Right ventricle myocardium inferior (tissue), 1 donor: ENCODE measurements at places on chromosomes 13 and 19. TPM values are rescaled to one million over a fixed set of nuclear protein-coding genes. Genes with fewer than 3 reads are reported as not detected.

Gene VAV1
- 3.1 TPM for total RNA-seq

Gene CYP2A6
- not detected for total RNA-seq

Gene CCDC194
- not detected for total RNA-seq

Gene ZNF230
- total RNA-seq, result 2.1 TPM

Gene SHISA7
- not detected for total RNA-seq

Gene SYCN
- total RNA-seq, result not detected

Gene PEG3
- 7.9 TPM for total RNA-seq

Gene MUC16
- total RNA-seq, result 0.05 TPM

Gene S1PR4
- total RNA-seq, result 1.2 TPM

Gene DLEU7
- not detected for total RNA-seq

Gene RAB3A
- 25.4 TPM for total RNA-seq

Gene ZNF415
- total RNA-seq, result 18.6 TPM

Gene PTPRH
- total RNA-seq, result 0.87 TPM

Gene PPP5C
- 77.3 TPM for total RNA-seq

Gene NKPD1
- total RNA-seq, result not detected

Gene MISP3
- 7.3 TPM for total RNA-seq
